GM12865 (cell line): ENCODE measurements at places on chromosomes 1 and 21.

GRCh38 chr1:53505401-53505800, 46.2 kb downstream of the DMRTB1 start:
- no peak for DNase-seq

DNA sequence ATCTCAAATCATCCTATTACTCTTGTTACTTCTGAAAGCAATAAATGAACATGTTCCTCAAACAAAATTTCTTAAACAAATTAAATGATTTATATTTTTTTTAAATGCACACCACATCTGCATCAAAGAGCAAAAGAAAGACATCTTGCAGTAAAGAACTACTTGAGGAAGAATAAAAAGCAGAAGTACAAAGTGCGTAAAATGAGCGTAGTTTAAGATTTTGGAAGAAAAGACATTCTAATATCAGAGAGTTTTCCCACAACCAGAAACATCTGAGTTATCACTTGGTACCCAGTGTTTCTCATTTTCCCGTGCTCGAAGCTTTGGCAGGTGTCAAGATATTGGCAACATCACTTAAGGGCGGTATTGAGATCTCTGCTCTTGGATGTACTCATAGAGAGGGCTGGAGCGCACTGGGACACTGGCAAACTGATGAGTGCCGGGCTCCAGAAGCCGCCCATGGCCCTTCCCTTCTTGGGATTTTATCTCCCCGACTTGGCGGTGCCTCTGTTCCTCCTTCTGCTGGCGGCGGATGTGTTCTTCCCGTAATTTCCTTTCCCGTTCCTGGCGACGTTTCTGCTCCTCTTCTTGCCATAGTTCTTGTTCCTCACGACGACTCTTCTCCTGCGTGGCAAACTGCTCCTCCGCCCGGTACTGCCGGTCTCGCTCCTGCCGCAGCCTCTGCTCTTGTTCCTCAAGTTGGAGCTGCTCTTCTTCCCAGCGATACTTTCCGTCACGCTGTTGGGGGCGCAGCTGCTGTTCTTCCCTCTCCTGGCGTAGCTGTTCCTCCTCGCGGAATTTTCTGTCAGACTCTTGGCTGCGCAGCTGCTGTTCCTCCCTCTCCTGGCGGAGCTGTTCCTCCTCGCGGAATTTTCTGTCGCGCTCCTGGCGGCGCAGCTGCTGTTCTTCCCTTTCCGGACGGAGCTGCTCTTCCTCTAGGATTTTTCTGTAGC, 7.9 kb downstream of the TCHH start:
- DNase-seq, result no peak

DNA sequence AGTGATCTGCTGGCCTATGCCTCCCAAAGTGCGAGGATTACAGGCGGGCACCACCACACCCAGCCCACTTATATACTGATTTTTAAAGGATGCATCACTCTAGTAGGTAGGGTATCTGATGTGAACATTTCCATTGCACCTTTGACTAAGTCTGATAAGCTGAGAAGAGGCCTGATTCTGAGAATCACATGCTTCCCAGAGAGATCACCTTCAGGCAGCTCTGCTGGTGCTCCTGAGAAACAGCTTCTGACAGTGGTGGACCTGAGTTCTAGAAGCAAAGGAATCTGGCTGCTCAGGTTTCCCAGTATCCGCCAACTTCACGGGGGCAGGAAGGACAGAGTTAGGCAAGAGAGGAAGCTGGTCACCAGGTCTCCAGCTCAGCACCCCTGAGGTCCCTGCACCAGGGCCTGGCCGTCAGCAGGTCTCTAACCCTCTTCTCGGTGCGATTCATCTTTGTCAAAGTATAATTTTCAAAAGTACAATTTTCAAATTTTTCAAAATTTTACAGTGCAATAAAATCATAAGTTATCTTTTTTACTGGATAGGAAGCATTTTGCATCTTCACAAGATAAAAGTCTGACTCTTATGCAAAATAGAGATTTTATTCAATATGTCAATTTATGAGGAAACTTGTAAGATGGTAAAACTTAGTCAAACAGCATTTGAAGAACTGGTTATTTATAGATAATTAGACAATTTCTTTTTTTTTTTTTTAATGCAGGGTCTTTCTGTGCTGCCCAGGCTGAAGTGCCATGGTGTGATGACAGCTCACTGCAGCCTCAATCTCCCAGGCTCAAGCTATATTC, 25.8 kb upstream of the MPZL1 start:
- DNase-seq, result no peak

DNA sequence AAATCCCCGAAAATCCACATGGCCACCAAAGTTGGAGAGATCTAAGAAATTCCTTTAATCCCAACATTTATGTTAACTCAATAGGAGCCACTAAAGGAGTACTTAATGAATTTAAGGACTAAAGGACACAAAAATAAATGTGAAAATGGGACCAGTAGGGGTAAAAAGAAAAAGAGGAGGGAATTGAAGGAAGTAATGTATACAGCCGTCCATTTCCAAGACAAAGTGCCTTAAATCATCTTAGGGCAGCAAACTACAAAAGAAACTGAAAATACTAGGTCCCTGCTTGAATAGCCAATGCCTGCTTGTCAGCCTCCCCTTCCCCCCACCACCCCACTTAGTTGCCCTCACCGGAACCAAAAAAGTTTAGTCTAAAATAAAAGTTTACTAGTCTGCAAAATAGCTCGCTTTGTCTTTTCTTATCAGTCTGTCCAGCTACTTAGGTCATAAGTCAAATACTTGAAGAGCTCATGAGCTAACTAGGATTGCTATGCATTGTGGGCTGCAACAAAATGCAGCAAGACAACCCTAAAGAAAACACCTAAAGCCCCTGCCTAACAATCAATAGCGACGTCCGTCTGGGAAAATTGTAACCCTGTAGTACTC, 66.3 kb upstream of the TLR5 start:
- no peak for DNase-seq

GRCh38 chr1:58996341-58997059, 212.7 kb upstream of the JUN start:
- DNase-seq, result peak; percentile 53

- no peak for DNase-seq
Observed at GRCh38 chr1:6005276-6005917, 13.2 kb upstream of the NPHP4 start.

DNA sequence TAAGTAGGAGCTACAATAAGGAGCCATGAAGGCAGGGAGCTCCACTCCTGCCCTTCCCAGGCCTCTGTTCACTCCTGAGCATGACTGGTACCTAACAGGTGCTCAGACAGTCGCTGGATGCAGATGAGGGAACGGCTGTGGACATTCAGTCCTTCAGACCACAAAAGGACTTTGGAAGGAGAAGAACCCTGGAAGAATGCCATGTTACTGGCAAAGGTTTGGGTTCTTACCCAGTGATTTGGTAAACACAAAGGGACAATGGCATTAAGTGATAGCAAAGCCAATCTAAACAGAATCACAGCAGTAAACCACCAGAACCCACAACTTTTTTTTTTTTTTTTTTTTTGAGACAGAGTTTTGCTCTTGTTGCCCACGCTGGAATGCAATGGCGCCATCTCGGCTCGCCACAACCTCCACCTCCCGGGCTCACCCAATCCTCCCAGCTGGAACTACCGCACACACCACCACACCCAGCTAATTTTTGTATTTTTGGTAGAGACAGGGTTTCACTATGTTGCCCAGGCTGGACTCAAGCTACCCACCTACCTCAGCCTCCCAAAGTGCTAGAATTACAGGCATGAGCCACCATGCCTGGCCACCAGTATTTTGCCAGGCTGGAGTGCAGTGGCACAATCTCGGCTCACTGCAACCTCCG, 7.5 kb upstream of the CBR3 start:
- no peak for DNase-seq

DNA sequence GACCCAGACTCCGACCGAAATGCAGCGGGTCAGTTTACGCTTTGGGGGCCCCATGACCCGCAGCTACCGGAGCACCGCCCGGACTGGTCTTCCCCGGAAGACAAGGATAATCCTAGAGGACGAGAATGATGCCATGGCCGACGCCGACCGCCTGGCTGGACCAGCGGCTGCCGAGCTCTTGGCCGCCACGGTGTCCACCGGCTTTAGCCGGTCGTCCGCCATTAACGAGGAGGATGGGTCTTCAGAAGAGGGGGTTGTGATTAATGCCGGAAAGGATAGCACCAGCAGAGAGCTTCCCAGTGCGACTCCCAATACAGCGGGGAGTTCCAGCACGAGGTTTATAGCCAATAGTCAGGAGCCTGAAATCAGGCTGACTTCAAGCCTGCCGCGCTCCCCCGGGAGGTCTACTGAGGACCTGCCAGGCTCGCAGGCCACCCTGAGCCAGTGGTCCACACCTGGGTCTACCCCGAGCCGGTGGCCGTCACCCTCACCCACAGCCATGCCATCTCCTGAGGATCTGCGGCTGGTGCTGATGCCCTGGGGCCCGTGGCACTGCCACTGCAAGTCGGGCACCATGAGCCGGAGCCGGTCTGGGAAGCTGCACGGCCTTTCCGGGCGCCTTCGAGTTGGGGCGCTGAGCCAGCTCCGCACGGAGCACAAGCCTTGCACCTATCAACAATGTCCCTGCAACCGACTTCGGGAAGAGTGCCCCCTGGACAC, 534 bp downstream of the C1orf56 start:
- peak; percentile 84 for DNase-seq

DNA sequence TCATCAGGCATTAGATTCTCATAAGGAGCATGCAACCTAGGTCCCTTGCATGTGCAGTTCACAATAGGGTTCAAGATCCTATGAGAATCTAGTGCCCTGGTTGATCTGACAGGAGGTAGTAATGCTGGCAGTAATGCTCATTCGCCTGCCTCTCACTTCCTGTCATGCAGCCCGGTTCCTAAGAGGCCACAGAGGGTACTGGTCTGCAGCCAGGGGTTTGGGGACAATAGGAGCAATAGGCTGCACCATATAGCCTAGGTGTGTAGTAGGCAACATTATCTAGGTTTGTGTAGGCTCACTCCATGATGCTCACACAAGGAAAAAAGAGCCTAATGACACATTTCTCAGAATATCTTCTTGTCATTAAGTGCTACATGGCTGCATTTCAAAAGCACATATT, 25.8 kb downstream of the CFHR5 start:
- no peak for DNase-seq

DNA sequence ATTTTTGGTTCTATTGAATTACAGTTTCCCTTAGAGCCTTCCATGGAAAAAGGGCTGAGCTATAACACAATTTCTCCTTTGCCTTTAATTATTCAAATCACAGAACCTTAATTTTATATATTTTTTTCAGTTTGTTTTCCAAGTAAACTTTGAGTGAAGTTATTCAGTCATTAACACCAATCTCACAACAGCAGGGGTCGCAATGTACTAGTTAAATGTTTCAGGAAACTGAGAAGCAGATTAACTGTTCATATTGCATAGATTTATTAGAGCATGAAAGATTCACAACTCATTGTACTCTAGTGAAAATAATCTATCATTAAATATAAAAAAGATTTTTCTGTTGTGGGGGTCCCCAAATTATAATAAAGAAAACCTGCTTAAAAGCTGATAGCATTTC, 64.1 kb downstream of the KIFAP3 start:
- peak; percentile 56 for DNase-seq

DNA sequence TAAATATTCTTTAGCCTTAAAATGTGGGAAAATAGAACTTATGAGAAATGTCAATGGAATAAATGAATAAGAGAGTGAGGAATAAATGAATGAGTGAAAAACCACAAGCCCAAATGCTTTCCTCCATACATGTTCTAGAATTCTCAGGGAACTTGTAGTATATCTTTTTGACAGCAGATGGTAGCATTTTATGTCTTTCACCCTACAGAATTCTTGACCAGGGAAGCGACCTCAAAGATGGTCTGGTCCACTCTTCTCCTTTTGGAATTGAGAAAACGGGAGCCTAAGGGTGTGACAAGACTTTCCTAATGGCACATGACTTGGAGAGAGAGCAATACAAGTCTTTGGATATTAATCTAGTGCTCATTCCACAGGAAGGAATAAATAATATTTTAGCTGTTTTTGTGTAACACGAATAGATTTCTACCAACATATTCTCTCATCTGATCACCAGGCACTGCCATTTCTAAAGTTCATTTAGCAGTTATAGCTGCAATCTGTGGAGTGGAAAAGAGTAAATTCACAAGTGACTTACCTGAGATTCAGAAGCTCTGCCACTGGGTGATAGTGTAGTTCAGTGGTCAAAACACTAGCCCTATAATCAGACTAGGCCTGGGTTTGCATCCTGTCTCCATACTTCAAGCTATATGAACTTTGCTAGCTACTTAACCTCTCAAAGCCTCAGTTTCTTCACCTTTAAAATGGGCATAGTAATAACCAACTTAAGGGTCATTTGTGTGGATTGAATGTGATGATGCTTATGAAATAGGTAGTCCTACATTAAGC, 15.0 kb upstream of the F5 start:
- peak; percentile 54 for DNase-seq

- no peak for DNase-seq
Observed at GRCh38 chr1:36352125-36352909, 28.9 kb upstream of the EVA1B start.

GRCh38 chr21:21146587-21147373, 148.6 kb downstream of the NCAM2 start:
- no peak for DNase-seq

- peak; percentile 77 for DNase-seq
Observed at GRCh38 chr1:206790502-206791250, 18.4 kb upstream of the IL10 start.

DNA sequence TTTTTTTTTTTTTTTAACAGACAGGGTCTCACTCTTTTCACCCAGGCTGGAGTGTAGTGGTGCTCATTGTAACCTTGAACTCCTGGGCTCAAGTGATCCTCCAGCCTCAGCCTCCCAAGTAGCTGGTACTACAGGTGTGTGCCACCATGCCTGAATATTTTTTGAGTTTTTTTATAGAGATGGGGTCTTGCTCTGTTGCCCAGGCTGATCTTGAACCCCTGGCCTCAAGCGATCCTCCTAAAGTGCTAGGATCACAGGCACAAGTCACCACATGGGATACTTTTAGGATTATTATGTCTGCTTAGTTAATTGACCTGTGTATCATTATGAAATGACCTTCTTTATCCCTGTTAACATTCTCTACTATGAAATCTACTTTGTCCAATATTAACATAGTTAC, 38.0 kb downstream of the RASSF5 start:
- no peak for DNase-seq

GRCh38 chr1:5951846-5952410, 40.3 kb downstream of the NPHP4 start:
- no peak for DNase-seq

DNA sequence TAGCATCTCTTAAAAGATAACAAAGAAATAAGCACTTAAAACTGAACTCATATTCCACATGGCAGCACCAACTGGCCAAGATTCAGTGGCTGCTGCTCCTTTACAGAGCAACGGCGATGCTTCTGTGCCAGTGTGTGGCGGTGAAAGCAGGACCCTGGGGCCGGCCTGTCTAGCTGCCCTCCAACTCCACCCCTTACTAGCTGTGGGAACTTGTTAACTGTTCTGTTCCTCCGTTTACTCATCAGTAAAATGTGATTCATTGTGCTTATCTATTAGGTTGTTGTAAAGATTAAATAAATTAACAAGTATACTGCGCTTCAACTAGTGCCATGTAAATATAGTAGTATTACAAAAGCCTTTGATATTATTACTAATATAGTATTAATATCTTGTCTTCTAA, 133.2 kb downstream of the GDAP2 start:
- DNase-seq, result no peak
